ENCODE measurements at places on chromosomes 5 and 9.

DNA sequence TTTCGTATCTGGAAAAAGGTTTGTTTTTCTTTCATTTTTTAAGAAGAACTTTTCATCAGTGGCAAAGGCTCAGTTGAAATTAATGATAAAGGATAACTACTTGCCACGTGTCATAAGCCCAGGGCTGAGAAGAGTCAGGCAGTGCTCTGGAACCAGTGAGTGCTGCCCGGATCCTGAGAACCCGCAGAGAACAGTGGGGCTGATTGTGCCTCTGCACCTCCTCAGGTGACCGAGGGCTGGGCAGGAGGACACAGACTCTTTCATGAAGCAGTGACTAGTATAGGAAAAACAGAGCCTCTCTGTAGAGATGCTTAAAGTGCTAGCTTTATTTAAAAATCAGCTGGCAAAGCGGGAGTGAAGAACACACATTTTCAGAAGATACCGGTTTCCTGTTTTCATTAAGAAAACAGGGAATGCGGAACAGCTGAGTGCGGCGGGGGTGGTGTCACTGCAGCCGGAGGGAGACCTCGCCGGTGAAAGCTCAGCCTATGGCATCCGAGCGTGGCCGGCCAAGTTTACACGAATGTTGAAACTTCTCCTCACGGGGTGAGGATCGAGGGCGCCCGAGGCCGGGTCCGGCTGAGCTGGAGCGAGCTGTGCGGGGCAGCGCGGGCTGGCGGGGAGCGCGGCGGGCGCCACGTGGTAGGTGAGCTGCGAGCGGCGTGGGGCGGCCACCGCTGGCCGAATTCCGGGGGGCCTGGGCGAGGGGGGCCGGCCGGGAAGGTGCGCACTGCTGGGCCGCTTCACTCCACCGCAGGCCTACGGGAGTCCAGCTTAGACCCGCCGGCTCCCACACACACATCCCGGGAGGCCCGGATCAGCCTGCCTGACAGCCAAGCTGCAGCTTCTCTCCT, 134.7 kb upstream of the DMRT1 start:
- peak; percentile 79 for DNase-seq

GRCh38 chr9:135117281-135117680, 29.8 kb downstream of the OLFM1 start:
- no peak for DNase-seq

GRCh38 chr5:179418972-179419371, 73.7 kb upstream of the ADAMTS2 start:
- DNase-seq = no peak

- peak; percentile 84 for DNase-seq
These were observed 3.8 kb downstream of the ZNF622 start for GRCh38 chr5:16461782-16462181.

- DNase-seq = peak; percentile 55
These were observed 11.1 kb upstream of the SHOC1 start for GRCh38 chr9:111805830-111806241.

DNA sequence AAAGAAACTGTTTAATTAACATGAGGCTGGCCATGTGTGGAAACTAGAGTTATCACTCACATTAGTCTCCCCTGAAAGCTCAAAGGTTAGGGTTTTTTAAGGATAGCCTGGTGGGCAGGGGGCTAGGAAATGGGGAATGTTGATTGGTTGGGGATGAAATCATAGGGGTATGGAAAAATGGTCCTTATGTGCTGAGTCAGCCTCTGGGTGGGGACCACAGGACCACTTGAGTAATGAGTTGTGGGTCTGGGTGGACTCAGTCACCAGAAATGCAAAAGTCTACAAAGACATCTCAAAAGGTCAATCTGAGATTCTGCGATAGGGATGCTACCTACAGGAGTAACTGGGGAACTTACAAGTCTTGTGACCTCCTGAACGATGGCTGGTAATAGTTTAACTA, 362.8 kb downstream of the DMAC1 start:
- no peak for DNase-seq

DNA sequence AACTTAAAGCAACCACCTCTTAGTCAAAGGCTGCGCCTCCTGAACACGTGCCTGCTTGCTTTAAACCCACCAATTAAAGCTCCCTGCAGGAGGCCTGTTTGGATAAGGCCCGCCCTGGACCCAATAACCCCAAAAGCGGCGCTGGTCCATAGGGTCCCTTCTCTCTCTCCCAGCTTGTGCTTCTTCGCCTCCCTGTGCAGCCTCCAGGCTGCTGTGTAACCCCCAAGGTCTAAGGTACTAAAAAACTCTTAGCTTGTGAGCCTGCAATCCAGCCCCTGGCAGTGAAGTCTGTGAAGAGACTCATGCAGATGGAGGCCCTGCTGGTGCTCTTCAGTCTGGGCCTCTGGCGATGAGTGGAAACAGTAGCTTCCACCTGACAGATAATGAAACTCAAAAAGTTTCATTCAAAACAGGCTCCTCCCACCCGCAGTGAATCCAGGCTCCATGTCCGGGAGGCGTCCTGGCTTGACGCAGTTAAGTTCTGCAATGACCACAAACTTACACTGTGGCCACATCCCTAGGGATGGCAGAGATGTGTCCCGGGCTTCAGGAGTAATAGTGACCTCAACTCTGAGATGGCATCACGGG, 97.3 kb downstream of the PRRT1B start:
- DNase-seq = no peak

- no peak for DNase-seq
These were observed 181.9 kb downstream of the TMEM232 start for GRCh38 chr5:110544603-110545002.

DNA sequence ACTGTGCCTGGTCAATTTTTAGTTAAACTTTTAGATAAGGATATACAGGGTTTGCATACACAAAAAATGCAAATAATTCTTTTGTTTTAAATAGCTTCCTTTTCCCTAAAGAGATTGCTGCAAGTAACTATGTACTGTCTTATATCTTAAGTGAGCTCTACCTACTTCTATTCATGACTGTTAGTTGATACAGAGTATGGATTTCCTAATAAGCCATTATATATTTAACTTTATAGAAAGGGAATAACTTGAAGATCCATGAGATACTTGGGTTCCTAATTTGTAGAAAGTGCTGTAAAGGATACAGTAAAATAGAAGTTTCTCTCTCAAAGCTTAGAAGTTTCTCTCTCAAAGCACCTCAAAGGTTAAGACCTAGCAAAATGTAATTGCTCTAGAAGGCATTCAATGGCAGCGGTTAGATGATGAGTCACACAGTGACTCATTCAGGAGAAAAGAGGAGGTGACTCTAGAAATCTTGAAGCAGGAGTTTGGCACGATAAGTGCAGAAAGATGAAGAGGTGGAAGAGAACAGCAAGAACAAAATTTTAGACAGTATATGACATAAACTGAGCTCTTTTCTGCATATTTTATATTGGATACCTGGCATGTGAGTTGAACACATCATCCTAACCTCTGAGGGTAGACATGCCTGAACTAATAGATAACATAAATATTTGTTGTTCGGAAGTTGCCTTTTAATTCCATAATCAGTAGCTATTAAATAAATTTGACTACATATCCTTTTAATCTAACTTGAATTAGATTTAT, 5.5 kb upstream of the DNAJC21 start:
- peak; percentile 90 for DNase-seq

- DNase-seq = no peak
These were observed 7.7 kb upstream of the HAVCR2 start for GRCh38 chr5:157116483-157116954.

DNA sequence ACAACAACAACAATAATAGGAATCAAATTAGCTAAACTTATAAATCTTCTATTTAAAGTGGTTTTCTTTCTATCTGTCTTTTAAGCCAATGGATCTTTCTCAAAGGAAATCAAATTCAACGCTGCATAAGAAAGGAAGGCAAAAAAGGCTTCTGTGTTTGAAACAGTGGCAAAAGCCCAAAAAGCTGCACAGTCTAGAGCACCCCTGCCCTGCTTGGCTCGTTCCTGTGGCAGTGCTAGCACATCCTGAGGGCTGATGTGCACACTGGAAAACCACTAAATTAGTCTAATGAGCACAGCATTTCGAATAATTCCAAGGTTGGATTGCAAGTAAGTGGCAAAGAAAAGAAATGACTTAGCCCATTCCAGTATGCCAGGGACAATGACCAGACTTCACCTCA, 80.7 kb downstream of the AP3B1 start:
- DNase-seq = no peak

- DNase-seq = no peak
These were observed 576.2 kb upstream of the CLINT1 start for GRCh38 chr5:158435161-158435616.

DNA sequence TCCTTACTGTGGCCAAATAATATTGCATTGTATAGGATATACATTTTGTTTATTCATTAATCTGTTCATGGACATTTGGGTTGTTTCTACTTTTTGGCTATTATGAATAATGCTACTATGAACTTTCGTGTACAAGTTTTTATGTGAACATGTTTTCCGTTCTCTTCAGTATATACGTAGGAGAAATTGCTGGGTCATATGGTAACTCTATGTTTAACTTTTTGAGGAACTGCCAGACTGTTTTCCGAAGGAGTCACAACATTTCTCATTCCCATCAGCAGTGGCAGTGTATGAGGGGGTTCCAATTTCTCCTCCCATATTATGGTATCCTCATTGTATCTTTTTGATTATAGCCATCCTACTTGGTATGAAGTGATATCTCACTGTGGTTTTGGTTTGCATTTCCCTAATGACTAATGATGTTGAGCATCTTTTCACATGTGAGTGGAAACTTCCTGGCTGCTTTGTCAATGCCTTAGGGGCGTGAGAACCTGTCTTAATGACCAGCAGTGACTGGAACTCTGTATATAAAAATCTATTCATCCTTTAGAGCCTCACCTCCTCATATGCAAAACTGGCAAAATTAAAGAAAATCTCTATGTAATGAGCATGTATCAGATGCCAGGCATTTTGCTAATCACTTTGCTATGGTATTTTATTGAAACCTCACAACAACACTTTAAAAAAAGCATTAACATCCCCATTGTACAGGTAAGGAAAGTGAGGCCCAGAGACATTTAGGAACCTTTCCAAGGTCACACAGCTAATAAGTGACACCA, 47.8 kb upstream of the TGFBR1 start:
- DNase-seq = peak; percentile 95

DNA sequence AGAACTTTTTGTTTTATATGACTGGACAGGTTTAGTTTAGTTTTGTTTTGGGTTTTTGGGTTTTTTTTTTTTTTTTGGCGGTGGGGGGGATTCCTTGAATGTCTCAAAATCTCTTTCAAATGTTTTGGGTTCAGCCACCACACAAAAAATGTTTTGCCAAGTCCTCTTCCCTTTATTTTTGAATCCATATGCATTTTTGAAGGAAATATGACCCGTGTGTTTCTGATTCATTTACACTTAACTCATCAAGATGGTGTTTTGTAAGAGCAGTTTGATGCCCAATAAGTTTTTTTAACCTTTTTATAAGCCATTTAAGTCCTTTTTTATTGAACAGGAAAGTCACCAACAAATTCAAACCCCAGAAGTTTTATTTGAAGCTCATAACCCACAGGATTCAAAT, 209.8 kb downstream of the CWC27 start:
- no peak for DNase-seq

DNA sequence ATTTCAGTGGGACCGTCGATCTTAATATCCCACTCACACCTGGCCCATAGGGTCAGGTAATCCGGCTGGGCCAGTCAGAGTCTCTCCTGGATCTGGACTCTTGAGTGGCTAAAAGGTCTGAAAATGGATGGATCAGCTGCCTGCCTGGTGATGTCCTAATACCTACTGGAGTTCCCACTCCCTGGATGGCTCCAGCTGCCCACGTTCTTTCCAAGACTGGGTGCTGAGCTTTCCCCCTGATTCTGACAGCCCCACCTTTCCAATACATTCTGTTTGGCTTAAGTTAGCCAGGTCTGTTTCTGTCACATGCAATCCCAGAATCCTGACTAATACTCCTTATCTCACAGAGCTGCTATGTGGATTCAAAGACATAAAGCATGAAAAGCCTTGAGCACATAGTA, 10.2 kb downstream of the SH3PXD2B start:
- peak; percentile 37 for DNase-seq

GRCh38 chr9:18490641-18491370, 16.9 kb downstream of the ADAMTSL1 start:
- DNase-seq = peak; percentile 97

DNA sequence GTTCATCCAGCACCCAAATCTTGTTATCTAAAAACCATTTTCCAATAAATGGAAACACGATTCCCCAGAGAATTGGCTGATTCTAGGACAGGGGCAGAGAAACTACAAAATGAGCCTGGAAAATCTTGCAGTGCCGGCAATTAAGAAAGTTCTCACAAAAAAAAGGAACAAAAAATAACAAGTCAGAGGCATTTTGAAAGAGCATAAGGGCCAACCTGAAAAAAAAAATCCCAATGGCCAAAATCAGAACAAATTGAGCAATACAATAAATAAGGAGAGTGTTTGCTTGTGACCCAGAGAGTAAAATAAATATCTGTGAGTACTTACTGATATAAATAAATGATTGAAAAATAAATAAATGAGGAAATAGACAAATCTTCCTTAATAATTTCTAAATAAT, 55.1 kb upstream of the S1PR3 start:
- DNase-seq = no peak

GRCh38 chr9:124353811-124354274, 61.4 kb downstream of the PSMB7 start:
- DNase-seq = no peak

- DNase-seq = no peak
These were observed 113.4 kb downstream of the LHX2 start for GRCh38 chr9:124124729-124125650.

DNA sequence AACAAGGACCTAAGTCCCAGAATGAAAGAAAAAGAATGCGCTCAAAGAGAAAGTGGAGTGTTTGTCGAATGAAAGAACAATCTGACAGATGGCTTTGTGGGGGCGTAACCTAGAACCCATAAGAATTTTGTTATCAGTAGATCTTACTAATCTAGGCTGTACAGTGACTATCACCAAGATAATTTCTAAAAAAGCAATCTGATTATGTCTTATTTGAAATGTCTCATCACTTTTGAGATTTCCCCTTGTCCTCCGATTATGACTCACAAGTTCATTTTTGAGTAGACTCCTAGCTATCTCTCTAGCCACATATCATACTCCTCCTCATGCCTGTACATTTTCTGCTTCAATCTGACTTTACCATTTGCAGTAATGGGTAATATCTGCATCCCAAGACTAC, 135.6 kb upstream of the SMARCA2 start:
- DNase-seq = no peak

DNA sequence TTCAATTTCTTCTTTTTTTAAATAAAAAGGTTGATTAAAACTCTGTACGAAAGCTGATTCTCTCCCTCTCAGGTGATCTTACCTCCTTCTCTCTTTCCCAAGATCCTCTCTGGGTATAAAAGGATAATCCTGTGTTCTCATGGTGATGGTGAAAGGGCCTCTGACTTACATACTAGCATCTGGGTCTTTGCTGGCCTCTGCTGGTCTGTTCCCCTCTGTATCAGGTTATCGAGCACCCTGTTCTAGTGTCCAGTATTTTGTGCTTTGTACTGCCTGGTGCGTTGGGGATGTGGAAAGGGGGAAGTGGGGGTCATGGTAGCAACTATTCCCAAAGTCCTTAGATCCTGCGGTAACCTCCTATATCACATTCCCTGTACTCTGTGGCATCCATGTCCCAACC, 328.9 kb downstream of the NR2F1-AS1 start:
- peak; percentile 4 for DNase-seq

- DNase-seq = no peak
These were observed 36.5 kb downstream of the ANXA6 start for GRCh38 chr5:151121095-151121494.
